ENCODE measurements at places on chromosomes 12 and 14. TPM values are rescaled to one million over a fixed set of nuclear protein-coding genes. Genes with fewer than 3 reads are reported as not detected.

The HOXC10 gene
- not detected for total RNA-seq

The C12orf56 gene
- total RNA-seq: 0.49 TPM

The NOXRED1 gene
- total RNA-seq: 0.16 TPM

The RTL1 gene
- not detected for total RNA-seq

The SYCP3 gene
- 0.16 TPM for total RNA-seq

The P2RX2 gene
- total RNA-seq: not detected

The LUM gene
- 1,443 TPM for total RNA-seq

The CLEC2D gene
- total RNA-seq: 4.1 TPM

The CELA1 gene
- not detected for total RNA-seq

The CLEC4E gene
- not detected for total RNA-seq

The LRIG3 gene
- total RNA-seq: 139 TPM

The KRT2 gene
- total RNA-seq: not detected

The COL2A1 gene
- not detected for total RNA-seq

The MMP19 gene
- total RNA-seq: 16.1 TPM

The CLEC6A gene
- not detected for total RNA-seq

The TGM1 gene
- 3.1 TPM for total RNA-seq

Data from hair follicle dermal papilla cell (primary cell).